ENCODE measurements at places on chromosomes 16 and 17.

DNA sequence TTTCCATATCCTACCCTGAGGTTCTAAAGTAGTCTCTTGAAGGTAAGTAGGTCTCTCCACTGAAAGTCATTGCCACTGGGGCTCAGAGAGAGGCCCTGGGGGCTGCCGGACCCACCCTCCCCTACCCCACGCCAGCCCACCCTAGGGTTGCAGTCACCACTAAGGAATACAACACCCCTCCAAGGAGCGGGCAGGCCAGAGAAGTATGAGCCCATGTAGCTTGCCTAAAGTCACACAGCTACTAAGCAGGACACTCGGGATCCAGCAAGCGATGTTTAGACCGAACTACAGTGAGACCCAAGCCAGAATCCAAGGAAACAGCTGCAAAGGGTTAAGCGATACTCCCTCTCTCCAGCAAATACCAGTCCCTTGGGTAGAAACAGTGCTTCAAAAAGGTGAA, 27.0 kb downstream of the C16orf78 start:
- no peak for DNase-seq

GRCh38 chr16:48321317-48322036, 63.7 kb downstream of the SIAH1 start:
- no peak for DNase-seq

DNA sequence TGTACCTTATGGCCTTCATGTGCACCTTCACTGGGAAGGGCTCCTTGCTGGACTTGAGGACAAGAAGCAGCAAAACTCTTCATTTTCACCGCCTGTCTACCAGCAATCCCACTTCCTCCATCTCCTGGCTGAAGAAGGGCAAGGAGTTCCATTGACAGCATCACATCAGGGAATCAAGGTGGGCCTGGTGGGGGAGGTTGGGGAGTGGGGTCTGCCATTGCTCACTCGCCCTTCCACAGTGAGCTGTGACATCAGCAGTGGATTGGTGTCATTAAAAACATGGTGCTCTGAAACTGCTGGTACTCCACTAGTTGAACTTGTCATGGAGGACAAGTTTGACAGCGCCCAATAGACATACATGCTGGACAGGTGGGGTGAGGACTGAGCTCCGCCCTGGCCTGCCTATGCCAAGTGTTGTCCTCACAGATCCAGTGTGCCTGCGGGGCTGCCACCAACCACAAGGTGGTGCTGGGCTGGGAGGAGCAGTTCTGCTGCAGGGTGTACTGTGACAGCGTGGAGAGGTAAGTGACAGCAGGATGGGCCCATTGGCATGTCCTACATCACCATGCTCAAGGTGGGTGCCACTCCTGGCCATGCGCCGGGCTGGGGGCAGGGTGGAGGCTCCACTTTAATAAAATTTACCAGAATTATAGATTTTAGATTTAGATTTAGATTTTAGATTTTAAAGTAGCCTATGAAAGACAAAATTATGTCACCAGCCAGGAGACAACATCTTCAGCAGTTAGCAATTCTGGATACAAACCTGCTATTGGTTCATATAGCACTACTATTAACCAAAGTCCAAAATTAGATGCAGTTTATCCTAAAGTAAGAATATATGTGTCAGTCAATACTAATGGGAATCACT, 1729.1 kb downstream of the TP53TG3F start:
- DNase-seq, result peak; percentile 12

DNA sequence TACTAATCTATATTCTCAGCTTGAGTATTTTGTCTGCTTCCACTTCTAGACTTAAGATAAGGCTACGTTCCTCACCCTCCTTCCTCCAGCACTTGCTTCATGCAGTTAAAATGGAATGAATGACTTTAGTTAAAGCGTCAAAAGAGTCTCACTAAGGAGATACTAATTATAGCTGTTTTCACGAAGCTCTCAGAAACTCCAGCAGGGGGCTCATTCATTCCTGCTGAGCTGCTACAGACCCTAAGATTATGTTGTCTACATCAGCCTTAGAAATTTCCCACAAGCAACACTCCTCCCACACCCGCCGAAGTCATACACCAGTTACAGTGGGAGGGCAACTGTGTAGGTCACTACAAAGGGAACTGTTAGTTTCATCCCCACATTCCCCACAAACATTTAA, 57.0 kb upstream of the KIFC3 start:
- DNase-seq, result peak; percentile 40

DNA sequence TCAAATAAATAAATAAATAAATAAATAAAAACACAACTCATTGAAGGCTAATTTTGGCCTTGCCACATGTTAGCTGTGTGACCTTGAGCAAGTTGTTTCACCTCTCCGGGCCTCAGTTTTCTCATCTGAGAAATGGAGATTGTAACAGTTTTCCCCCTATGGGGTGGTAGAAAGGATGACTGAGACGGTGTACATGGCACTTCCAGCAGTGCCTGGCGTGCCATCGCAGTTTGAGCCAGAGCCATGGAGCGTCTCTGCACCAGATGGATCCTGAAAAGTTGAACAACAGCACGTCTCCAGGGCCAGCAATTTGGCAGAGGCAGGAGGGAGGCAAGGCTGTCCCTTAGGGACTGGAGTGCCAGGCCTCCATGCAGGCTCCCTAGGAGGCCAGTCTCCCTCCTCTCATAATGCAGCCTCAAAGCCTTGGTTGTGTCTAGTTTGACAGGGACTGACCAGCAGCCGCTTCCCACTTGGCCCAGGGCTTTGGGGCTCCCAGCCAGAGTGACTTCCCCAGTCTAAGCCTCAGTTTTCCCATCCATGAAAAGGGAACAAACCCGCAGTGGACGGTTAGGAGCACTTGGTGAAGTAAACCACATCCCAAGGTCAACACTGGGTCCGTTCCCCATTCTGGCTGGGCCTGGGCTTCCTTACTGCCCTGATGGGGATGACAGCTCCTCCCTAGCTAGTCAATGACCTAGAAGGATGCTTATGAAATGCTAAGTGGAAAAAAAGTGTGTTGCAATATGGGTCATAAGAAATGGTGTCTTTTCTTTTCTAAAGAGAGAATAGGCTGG, 19.3 kb downstream of the SOCS1 start:
- no peak for DNase-seq

DNA sequence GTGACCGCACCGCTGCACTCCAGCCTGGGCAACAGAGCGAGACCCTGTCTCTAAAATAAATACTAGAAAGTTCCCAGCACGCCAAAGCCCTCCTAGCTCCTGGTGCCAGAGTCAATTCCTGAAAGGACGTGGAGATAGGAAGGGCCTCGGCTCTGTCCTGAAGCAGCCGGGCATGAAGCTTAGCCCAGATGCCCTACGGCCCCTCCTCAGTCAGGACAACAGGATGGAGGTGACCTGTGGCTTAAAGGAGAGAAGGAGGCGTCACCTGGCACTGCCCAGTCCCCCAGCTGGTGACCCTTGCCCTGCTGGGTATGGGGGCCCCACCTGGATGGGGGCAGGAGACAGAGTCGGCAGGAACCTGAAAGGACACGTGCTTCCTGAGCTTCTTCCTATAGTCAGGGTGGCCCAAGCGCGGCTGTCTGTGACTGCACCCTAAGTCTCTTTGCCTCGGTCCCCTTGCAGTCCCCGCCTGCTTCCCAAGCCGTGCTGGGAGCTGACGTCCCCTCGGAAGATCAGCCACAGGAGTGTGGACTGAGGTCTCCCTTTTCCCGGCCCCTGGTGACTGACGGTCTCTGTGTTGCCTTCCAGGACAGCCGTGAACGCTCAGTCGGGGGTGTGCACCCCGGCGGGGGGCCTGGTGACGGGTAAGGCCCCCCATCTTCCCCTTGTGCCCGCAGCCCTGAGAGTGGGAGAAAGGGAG, 14.9 kb upstream of the RNF213 start:
- no peak for DNase-seq
